ENCODE measurements at places on chromosomes 2 and 18. TPM values are rescaled to one million over a fixed set of nuclear protein-coding genes. Genes with fewer than 3 reads are reported as not detected.

SRD5A2 gene
- total RNA-seq = not detected

CCDC141 gene
- total RNA-seq = not detected

DNA sequence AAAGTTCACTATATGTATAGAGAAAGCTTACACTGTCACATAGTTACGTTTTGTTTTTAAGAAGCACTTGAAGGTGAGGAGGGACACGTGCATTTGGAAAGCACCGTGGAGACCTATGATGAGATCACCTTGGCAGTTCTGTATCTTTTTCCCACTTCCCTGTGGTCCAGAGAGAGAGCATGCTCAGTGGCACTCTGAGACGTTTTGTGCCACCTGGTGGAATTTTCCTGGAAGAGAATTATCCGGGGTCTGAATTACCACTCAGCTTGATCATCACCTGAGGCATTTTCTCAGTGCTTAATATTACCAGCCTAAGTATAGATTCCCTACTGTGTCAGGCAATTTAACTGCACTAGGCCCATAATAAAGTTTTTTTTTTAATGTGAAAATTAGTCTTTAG is 469.4 kb upstream of the SMIM21 start:
- H3K36me3 ChIP-seq = no peaks in the 10 kb centered on the region
- DNase-seq = no peak
- H3K4me1 ChIP-seq = no peaks in the 10 kb centered on the region
- no peaks in the 10 kb centered on the region for H3K27me3 ChIP-seq
- H3K27ac ChIP-seq = no peak overlapping the region

- no peaks in the 10 kb centered on the region for H3K36me3 ChIP-seq
- H3K4me3 ChIP-seq = no peak overlapping the region
- peaks cover 56% of the 10 kb centered on the region for H3K4me1 ChIP-seq
- DNase-seq = no peak
- H3K27me3 ChIP-seq = no peaks in the 10 kb centered on the region
These were observed 39.1 kb downstream of the ABCB11 start for GRCh38 chr2:168992026-168992425.

GRCh38 chr2:65300761-65301711 is 73.4 kb downstream of the ACTR2 start:
- H3K4me1 ChIP-seq = peaks cover 2% of the 10 kb centered on the region
- DNase-seq = no peak
- peaks cover 22% of the 10 kb centered on the region for H3K27me3 ChIP-seq
- H3K36me3 ChIP-seq = no peaks in the 10 kb centered on the region
- no peak overlapping the region for H3K4me3 ChIP-seq

- no peak overlapping the region for H3K4me3 ChIP-seq
- DNase-seq = no peak
- H3K4me1 ChIP-seq = no peaks in the 10 kb centered on the region
- no peak overlapping the region for H3K27ac ChIP-seq
- H3K36me3 ChIP-seq = peaks cover under 1% of the 10 kb centered on the region
These were observed 20.2 kb downstream of the SANBR start for GRCh38 chr2:61085883-61086282.

- no peaks in the 10 kb centered on the region for H3K36me3 ChIP-seq
- peaks cover 7% of the 10 kb centered on the region for H3K27me3 ChIP-seq
- H3K4me3 ChIP-seq = no peak overlapping the region
- no peak overlapping the region for H3K27ac ChIP-seq
- no peaks in the 10 kb centered on the region for H3K4me1 ChIP-seq
These were observed 102.3 kb upstream of the ZNF521 start for GRCh38 chr18:25454270-25454659.

- no peaks in the 10 kb centered on the region for H3K4me1 ChIP-seq
- no peaks in the 10 kb centered on the region for H3K27me3 ChIP-seq
- H3K27ac ChIP-seq = no peak overlapping the region
- H3K36me3 ChIP-seq = no peaks in the 10 kb centered on the region
- H3K4me3 ChIP-seq = no peak overlapping the region
These were observed 213.8 kb upstream of the HAAO start for GRCh38 chr2:43005975-43006833.

DNA sequence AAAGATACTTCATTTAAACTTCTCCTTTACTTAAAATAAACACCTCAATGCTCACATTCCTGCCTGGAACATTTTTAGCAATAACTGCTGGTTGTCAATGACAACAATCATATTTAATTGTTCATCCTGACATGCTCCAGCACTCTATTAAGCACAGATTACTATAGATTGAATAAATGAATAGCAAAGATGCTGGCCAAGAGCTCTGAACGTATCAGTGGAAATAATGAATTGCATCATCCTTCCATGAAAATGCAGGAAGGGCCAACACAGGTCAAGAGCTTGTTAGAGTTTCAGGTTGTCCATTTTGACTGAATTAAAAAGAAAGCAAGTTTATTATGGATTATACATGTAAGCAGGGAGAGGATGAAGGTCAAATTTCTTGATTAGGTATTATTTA is 994.0 kb downstream of the TSN start:
- H3K4me1 ChIP-seq = peaks cover 11% of the 10 kb centered on the region
- no peaks in the 10 kb centered on the region for H3K36me3 ChIP-seq
- peak overlapping the region; percentile 81 for H3K27ac ChIP-seq
- no peak overlapping the region for H3K4me3 ChIP-seq
- H3K27me3 ChIP-seq = no peaks in the 10 kb centered on the region
- DNase-seq = peak; percentile 12

Data from endothelial cell of umbilical vein (primary cell).